ENCODE measurements at places on chromosomes 5 and 9. TPM values are rescaled to one million over a fixed set of nuclear protein-coding genes. Genes with fewer than 3 reads are reported as not detected.

Gene IRX2
- 17.2 TPM for total RNA-seq

DNA sequence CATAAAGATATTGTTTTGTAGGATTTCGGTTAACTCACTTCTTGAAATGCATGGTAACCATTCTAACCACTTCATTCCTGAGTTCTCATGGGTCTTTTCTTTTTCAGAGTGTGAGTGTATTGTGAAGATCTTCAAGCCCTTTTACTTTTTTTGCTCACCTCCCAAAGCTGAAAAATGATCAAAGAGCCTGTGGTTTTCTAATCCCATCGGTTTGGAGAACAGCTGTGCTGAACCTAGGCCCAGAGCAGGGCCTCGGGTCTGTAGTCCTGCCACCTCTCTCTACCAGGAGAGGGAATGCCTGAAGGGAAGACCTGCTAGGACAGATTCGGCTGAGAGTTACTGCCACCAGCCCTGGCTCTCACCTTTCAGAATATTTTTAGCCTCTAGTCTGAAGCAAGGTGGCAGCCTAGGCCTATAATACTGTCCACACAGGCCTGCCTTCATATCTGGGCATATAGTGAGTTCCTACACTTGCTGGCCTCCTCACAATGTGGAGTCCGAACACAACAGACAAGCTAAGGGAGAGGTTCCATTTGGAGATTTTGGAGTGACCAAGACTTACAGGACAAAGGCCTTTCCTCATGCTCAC, 13.8 kb downstream of the RGMB start:
- DNase-seq = no peak

Gene TEX48
- not detected for total RNA-seq

GRCh38 chr9:17789316-17789715, 210.4 kb downstream of the SH3GL2 start:
- DNase-seq = no peak

Gene EPB41L4A
- total RNA-seq = 17.2 TPM

GRCh38 chr5:27474395-27474794, 436.0 kb upstream of the CDH9 start:
- no peak for DNase-seq

Gene ZBED3
- 3.3 TPM for total RNA-seq

GRCh38 chr9:110291921-110292557, 35.7 kb upstream of the TXN start:
- no peak for DNase-seq

DNA sequence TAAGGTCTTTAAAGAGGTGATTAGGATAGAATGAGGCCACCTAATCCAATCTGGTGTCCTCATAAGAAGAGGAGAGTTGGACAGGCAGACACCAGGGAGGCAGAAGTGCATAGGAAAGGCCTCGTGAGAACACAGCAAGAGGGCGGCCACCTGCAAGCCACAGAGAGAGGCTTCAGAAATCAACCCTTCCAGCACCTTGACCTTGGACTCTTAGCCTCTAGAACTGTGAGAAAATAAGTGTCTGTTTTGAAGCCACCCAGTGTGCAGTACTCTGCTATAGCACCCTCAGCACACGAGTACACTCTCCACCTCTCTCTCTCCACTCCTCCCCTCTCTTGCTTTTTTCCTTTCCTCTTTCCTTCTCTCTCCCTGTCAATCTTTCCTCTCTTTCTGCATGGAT, 26.8 kb downstream of the NIPAL4 start:
- DNase-seq = no peak

- no peak for DNase-seq
Observed at GRCh38 chr5:44885903-44886302, 77.2 kb downstream of the MRPS30 start.

DNA sequence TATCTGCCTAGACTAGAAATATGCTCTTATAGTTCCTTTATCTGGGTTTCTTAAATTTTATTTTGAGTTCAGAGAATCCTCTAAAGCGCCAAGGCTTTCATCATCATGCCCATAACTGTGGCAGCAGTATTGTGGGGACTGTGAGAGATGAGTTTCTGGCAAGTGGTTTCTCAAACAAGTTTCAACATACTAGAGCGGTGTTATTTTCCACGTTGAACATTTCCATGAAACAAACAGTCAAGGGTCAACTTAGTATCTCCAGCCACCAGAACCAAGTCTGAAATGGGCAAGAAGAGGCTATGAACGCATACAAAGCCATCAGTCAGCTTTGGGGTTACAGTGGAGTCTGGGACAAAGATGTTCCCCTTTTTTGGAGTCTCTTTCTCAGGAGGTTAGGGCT, 40.3 kb downstream of the SERINC5 start:
- no peak for DNase-seq

DNA sequence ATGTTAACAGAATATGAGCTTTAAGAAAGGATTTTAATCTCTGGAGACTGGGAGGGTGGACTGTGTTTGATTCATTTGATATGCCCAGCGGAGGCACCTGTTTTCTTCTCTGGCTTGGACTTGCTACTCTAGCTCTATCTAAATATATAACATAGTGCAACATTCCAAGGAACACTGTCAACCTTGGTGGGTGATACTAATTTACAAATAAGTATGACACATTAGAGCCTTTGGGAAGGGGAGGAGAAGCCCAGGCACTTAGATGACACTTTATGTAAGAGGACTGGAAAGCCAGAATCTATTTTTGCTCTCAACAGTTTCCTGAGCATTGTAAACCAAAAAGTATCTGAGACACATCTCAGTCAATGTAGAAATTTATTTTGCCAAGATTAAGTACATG, 83.4 kb upstream of the SHISAL2B start:
- DNase-seq = no peak

Gene TLX3
- total RNA-seq = 0.87 TPM

GRCh38 chr9:120348951-120349429, 231.0 kb downstream of the CDK5RAP2 start:
- no peak for DNase-seq

Gene CDX1
- not detected for total RNA-seq

DNA sequence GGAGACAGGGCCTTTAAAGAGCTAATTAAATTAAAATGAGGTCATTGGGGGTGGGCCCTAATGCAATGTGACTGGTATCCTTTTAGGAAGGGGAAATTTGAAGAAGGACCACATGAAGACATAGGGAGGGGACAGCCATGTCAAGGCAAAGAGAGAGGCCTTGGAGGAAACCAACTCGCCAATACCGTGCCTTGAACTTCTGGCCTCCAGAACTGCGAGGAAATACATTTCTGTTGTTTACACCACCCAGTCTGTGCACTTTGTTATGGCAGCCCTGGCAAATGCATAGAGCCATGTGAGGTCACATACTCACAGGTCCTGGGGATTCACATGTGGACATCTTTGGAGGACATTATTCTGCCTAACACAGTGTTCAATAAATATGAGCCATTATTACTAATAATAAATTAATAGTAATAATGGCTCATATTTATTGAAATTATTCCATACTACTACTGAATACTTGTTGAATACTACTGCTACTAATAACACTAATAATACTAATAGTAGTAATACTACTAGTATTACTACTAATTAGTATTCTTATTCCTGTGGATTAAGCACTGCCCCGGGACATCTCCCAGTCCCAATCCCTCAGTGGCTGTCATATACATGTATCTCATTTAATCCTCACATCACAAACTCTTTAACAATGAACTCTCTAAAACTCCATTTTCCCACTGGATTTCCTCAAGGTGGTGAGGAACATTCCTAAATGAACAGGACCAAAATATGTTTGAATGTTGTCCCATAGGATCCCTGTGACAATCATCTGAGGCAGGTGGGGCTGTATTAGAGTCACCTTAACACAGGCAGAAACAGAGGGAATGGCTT, 8.4 kb downstream of the TRAF1 start:
- DNase-seq = no peak

DNA sequence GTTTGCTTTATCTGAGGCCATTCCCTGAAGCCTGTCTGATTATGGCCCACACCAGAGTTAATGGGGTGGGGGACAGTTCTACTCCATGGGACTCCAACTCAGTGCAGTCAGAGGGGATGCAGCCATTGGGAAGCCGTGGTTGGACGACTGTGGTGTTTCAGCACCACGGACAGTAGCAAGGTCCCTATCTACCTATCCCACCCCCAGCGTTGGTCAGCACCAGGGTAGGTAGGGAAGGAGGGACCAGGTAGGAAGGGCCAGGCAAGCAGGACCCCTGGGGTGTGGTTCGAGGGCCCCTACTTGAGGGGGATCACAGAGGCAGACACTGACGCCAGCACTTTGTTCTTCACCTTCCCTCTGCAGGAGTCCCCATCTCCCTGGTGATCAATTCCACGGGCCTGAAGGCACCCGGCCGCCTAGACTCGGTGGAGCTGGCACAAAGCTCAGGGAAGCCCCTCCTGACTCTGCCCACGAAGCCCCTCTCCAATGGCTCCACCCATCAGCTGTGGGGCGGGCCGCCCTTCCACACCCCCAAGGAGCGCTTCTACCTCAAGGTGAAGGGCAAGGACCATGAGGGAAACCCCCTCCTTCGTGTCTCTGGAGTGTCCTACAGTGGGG, 33.2 kb downstream of the HMCN2 start:
- no peak for DNase-seq

DNA sequence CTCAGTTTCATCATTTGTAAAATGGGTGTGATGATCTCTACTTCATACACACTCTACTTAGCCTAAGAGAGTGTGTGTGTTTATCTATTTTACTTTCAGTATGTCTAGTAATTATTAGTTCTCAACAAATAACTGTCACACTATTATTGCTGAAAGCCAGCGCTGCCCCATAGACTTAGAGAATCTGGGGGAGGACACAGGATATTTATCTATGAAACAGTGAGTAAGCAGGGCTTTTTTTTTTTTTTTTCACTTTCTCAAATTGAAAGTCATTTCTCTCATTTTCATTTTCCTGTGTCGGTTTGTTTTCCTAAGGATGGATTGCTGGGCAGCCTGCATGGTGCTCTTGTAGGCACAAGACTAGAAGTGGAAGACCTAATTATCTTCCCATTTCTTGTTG, 248.4 kb upstream of the RPS23 start:
- DNase-seq = no peak

DNA sequence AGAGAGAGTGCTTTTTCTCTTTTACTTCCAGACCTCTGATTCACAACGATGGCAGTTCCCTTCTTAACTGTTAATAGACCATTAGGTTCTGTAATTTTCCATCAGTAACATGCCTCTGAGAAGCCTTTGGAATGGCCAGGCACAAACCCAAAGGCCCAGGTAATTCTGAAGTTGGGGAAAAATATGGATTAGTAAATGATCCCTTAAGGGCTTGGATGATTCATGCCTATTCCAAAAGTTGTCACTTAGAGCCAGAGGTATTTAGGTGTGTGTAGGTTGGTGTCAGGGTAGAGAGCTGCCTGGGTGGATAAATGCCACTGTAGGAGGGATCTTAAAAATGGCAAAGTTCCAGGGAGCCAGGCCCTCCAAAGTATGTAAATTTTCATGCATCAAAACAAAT, 228.8 kb downstream of the PLK2 start:
- no peak for DNase-seq

GRCh38 chr9:136107953-136108647, 10.6 kb downstream of the TMEM250 start:
- DNase-seq = no peak

- no peak for DNase-seq
Observed at GRCh38 chr5:154298065-154298464, 107.5 kb downstream of the GALNT10 start.

Data from epithelial cell of proximal tubule (primary cell).